NCI-H2171 (cell line): ENCODE measurements at places on chromosomes 2 and 18.

- DNase-seq: peak; percentile 23
Observed at GRCh38 chr18:74896390-74896991, 298.8 kb downstream of the ZNF407 start.

GRCh38 chr2:45445037-45445436 lies 166.0 kb downstream of the SRBD1 start:
- DNase-seq: no peak

- DNase-seq: no peak
Observed at GRCh38 chr2:208607694-208608093, 201.1 kb downstream of the PTH2R start.

- no peak for DNase-seq
Observed at GRCh38 chr18:58405107-58405898, 223.6 kb downstream of the ALPK2 start.

- no peak for DNase-seq
Observed at GRCh38 chr18:49177812-49178211, 227.0 kb upstream of the SMAD7 start.

DNA sequence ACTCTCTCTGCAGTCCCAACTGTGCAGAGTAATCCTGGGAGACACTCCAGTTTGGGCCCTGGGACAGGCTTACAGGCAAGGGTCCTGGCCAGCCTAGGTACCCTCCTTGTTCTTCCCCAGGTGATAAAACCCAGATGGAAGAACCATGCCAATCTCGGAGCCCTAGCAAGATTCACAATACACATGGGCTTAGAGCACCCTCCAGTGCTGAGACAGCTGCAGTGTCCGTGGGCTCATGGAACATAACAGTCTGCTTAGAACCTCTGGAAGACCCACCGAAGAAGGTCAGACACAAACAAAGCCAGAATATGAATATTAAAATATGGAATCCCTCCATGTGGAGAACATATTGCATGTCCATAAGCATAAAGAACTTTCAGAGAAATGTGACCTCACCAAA lies 568.1 kb downstream of the KCNJ3 start:
- no peak for DNase-seq

GRCh38 chr2:180876506-180876905 lies 103.9 kb upstream of the UBE2E3 start:
- no peak for DNase-seq

DNA sequence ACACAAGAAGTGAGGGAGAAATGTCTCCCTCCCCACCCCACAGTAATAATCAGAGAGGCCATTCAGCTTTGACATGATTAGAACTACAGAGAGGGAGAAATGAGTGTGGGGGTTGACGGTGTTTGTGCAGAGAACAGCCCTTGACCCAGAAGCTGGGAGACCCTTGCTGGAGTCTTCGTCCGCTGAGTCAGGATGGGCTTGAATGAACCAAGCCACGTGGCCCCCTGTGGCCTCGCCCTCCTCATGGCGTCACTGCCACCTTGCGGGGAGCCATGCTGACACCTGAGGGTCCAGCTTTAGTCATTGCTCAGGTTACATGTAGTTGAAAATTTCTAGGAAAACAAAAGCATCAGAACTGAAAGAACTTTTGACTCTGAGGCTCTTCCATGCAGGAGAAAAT lies 101.2 kb downstream of the DGKD start:
- DNase-seq: no peak

- DNase-seq: no peak
Observed at GRCh38 chr2:156322051-156322685, 10.4 kb downstream of the NR4A2 start.

- DNase-seq: no peak
Observed at GRCh38 chr2:80461505-80462197, 157.1 kb upstream of the LRRTM1 start.

- DNase-seq: no peak
Observed at GRCh38 chr2:19474128-19474527, 115.7 kb upstream of the OSR1 start.

DNA sequence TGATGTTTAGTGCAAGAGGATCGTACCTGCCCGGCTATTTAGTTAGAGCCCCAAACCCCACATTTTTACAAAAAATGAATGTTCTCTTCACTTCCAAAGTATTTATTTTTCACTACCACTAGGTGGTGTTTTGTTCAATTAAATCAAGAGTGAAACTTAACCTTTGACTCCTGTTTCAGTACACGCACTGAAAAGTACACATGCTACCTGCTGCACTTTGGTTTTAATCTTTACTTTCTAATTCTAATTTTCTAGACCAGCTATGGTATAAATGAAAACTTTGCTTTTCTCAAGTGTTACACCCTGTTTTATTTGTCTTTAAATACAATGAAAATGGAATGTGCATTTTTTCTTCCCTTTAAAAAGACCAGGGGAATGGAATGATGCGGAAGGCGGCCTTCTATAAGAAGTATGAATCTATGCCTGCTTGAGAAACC lies 31.4 kb upstream of the CHN1 start:
- DNase-seq: peak; percentile 3

DNA sequence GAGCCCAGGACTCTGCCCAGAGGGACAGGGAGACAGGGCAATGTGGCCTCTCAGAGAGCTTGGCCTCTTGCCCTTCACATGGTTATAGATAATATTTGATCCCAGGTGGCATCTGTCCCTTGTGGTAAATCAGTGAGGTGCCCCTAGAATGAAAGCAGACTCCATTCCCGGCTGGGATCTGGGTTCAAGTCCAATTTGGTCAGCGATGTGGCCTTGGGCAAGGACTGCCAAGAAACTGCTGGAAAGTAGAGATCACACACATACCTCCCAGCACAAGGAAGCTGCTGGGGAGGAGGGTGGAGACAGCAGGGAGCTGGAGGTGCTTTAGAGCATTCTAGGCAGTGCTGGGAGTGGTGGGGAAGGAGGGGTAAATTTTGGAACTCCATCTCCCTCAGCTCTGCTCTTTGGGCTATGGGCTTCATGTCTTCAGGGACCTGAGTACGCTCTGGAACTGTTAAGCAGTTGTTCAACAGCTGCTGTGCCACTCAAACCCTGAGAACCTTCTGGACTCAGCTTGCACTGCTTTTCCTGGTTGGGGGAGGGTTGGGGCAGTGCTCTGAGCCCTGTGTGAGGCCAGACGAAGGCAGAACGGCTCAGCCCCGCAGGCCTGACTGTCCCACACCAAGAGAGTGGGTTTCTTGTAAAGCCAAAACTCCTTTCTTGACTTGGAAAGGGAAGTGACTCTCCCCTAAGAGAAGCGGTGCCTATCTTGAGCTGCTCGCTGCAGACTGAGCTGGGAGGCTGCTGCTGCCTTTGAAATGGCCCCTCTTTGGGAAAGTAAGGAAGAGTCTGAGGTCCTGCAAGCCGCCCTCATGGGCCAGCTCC lies 23.0 kb downstream of the INPP5D start:
- DNase-seq: no peak

DNA sequence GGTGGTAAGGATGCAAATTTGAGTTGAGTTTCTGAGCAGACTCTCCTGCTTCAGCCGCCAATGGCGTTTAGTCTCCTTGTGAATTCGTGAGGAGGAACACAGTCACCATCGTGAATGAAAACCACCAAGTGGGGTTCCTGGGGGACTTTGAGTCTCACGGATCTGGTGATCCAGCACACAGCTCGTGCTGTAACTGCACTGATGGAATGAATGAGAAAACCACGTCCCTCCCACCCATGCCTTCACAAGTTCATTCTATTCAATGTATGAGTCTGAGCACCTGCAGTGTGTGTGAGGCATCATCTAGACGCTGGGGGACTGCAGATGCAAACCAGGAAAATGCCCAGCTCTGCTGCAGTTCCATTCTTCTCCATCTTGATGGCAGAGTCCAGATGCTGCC lies 127.9 kb downstream of the PIEZO2 start:
- no peak for DNase-seq

- DNase-seq: no peak
Observed at GRCh38 chr2:85534099-85534498, 4.9 kb upstream of the MAT2A start.

DNA sequence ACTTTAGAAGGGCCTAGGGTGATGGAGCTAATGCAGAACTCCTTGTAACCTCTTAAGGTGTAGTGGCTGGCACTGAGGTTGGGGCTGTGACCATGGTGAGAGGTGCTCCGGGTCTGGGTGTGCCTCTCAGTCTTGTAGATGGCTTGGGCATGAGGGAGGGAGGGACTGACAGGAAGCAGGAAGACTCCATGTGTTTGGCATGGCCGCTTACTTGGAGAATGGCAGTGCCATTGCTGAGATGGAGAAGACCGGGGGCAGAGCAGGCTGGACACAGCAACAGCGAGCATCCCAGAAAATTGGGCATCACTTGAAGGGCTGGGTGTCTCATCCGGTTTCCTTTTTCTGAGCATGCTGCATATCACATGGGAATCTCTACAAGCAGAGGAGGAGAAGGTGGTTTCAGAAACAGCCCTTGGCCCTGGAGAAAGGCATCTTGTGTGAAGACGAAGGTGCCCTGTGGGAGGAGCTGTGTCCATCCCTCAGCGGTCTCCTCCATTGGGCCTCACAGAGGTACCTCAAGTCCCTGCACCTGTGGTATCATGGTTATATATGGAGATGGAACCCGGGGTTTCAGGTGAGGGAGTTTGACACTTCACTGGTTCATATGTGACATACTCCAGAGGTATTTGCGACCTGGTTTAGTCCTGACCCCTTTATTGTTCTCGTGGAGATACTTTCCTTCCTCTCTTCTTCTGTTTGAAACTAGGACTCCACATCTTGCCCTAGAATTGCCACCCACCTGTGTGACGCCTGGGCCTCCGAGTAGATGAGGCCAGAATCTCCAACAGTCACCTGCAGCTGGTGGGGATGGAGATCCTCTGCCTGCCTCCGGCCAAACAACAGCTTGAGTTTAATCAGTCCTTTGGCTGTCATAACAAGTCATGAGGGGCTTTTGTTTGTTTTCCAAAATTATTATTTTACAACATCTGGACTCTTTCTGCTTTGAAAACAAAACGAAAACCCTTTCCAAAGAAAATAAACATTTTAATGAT lies 45.6 kb downstream of the INPP4A start:
- DNase-seq: no peak

- no peak for DNase-seq
Observed at GRCh38 chr2:50431958-50432650, 599.8 kb downstream of the NRXN1 start.

- DNase-seq: no peak
Observed at GRCh38 chr2:128501700-128502099, 183.0 kb upstream of the HS6ST1 start.

DNA sequence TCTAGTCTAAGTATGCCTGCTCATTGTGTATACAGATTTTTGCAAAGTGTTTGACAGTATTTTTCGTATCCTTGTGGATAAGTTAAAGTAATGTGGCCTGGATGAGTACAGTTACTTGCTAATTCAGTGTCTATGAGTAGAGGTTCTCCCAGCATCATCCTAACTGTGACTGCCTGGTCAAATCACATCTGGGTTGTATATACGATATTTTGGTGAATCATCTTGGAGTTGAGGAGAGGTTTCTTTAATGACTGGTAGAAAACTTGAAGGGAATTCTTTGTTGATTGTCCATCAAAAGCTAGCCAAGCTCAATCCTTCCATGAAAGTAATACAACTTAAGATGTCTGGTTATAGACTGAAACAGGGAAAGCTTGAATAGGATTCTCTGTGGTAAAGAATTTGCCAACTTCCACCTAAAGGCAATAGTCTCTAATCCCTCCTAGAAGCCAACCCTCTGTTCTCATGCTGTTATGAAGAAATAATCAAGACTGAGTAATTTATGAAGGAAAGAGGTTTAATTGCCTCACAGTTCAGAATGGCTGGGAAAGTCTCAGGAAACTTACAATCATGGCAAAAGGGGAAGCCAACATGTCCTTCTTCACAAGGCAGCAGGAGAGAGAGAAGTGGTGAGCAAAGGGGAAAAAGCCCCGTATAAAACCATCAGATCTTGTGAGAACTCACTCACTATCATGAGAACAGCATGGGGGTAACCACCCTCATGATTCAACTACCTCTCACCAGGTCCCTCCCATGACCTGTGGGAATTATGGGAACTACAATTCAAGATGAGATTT lies 19.4 kb upstream of the RALBP1 start:
- DNase-seq: no peak

GRCh38 chr18:5546660-5547059 lies 2.9 kb upstream of the EPB41L3 start:
- no peak for DNase-seq

DNA sequence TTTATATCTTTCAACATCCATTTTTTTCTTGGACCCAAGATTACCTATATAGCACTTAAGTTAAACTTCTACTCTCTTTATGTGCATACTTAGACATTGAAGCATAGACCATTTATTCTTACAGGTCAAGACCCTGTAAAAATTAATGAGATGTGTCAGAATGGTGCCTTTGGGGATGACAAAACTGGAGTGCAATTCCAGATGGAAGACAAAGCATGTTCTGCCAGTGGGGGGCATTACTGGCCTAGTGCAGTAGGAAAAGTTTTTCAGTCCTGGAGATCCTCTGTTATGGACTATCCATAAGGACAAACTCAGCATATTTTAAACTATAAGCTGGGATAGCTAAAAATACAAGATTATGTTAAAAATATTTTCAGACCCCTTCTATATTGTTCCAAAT lies 57.8 kb upstream of the MMADHC start:
- no peak for DNase-seq

DNA sequence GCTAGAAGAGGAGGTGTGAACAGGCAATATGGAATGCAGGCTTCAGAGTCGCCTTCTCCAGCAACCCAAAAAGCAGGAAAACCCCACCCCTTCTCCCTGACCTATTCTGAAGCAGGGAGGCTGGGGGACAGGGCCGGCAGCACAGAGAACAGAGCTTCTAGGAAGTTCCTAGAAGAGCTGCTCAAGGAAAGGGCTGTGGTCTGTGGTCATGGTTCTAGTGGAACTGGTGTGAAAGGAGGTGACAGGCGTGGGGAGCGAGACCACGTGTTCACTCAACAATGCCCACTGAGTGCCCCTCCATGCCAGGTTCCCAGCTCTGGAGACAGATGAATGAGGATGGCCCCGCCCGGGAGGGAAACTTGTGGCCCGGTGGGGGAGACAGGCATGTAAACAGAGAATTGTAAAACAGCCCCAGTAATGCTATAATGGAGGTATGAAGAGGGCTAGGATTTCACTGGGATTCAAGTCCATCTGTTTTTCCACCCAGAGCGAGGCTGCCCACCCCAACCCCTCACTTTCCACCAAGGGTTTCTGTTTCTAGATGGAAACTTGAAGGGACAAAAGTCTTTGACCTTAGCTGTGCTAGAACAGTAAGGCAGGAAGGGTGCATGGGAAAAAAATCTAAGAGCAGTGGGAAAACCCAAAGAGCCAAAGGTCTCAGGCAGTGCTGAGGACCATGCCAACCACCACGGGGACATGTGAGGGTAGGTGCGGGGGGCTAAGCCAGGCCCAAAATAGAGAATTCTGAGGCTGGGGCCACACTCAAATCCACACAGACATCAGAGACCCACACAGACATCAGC lies 71.8 kb downstream of the TNS1 start:
- no peak for DNase-seq

GRCh38 chr2:106695919-106696318 lies 190.0 kb downstream of the ST6GAL2 start:
- no peak for DNase-seq
